ENCODE measurements at places on chromosomes 11 and 22.

DNA sequence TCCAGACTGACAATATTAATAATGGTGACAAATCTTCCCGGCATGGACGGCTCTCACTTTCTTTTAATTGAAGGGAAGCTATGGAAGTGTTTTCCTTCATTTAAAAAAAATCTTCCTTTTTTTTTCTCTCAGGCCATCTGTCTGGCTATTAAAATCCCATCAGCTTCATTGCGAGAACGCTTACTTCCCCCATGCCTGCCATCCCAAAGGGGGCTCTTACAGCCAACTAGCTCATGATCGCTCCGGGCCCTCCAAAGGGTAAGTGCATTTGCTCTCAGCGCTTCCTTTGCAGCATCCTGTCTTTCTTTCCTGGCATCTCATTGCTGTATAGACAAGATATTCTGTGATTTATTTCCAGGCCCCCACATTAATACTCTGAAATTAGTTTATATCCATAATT is 20.7 kb downstream of the CACNG2 start:
- DNase-seq = no peak

- no peak for DNase-seq
Observed at GRCh38 chr11:79393362-79394043, 47.3 kb downstream of the TENM4 start.

DNA sequence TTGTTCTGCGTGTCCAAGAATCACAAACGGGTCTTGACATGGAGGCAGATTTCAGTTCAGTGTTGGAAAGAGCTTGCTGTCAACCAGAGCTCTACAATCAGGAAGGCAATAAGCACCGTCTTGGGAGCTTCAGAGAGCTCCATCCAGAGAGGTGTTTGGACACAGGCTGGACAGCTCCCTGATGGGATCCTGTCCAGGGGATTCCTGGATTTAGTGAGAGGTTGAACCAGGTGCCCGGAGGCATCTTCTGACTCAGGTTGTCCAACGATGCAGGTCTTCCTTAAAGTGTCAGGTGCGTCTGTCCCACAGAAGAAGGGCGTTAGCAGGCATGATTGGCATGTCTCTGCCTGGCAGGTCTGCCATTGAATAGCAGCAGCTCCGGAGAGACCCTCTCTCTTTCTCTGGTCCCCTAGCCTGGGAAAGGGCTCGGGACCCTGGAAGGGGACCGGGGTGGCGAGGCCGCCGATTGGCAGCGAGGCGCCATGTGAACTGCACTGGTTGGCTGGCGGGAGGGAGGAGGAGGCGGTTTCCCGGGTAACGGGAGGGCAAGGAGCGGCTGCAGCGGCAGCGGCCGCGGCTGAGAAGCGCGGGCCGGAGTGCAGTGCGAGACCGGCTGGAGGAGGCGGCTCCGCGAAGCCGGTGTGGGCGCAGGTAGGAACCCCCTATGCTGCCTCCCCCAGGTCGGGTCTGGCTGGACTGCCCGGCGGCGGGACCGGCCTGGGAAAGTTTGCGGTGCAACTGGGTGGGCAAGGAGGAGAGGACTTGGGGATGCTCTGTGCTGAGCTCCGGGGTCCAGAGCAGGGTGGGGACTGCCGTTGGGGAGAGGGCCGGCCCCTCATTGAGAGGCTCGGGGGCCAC is 104.1 kb upstream of the E2F8 start:
- DNase-seq = peak; percentile 62

DNA sequence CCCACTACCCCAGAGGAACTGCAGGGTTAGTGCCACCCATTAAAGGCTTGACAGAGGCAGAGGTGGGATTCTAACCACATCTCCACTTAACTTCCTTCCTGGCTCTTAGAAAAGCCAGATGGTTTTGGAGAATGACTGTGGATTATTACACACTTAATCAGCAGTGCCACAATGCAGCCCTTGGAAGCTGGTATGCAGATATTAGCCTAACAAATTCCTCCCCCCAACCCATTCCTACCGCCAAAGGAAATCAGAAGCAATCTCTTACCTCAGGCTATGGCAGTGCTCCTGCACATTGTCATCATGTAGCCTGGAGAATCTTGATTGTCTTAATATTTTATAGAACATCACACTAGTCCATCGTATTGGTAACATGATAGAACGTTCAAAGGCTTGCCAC is 23.2 kb upstream of the NRGN start:
- DNase-seq = no peak

- no peak for DNase-seq
Observed at GRCh38 chr11:116833491-116833815, 3.7 kb downstream of the APOC3 start.

DNA sequence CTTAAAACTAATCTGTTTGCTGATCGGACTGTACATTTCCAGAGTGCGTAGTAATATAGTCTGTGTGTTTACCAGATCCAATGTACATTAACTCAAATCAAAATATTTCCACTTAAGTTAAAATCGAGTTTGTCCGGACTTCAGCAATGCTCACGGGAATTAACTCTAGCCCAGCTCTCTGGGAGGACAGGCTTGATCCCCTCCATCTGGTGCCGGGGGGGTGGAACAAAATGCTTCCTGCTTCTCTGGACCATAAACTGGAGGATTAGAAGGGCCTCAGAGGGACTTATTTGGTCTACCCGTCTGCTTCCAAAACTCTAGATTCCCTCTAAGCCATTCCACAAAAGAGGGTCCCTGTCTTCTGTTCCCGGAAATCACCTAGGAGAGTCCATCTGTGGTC is 511.2 kb downstream of the BUD13 start:
- no peak for DNase-seq

GRCh38 chr22:46060292-46061123 is 83.5 kb upstream of the WNT7B start:
- no peak for DNase-seq

- peak; percentile 78 for DNase-seq
Observed at GRCh38 chr11:62108017-62108750, 15.6 kb upstream of the INCENP start.

GRCh38 chr22:32699686-32700085 is 101.8 kb upstream of the TIMP3 start:
- no peak for DNase-seq

DNA sequence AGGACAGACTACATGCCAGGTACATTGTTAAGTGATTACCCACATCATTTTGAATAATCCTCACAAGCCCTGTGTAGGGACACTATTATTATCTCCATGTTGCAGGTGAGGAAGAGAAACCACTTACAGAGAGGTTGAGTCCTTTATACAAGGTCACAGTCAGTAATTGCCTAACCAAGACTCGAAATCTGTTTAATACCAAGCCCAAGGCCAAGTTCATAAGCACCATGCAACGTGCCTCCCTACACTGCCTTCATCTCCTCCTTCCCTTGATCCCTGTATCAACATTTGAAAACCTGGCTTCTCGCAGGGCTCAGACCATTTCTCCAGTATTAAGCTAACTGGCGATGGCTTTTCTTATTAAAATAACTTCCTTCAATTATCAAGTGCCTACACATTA is 41.7 kb upstream of the SEZ6L start:
- no peak for DNase-seq

DNA sequence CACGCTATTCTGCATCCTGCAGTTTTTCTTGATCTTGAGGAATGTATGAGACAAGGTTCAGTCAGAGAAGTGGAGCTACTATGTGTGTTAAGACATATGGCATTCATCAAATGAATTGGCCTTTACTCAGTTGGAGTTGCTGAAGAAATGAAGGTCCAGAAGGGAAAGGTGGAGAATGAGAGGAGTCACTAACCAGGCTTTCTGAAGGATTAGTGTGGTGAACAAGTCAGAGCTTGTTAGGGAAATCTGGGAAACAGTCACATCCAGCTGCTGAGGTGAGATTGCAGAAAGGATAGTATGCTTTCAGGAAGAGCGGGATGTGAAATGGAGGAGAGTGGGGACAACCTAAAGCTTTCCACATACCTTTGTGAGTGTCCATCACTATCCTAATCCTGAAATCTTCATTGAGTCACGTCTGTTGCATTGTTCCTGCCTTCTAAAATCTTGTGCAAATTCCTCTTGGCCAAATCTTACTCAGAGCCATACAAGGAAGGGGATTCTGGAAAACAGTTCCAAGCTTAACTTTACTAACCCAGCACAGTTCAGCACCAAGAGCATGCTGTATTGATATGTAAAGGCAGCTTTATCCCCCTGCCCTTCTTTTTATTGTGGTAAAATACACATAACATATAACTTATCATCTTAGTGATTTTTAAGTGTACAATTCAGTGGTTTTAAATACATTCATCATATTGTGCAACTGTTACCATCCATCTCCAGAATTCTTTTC is 11.4 kb upstream of the PITPNB start:
- DNase-seq = no peak

- no peak for DNase-seq
Observed at GRCh38 chr22:33867118-33867866, 53.0 kb downstream of the LARGE1 start.

DNA sequence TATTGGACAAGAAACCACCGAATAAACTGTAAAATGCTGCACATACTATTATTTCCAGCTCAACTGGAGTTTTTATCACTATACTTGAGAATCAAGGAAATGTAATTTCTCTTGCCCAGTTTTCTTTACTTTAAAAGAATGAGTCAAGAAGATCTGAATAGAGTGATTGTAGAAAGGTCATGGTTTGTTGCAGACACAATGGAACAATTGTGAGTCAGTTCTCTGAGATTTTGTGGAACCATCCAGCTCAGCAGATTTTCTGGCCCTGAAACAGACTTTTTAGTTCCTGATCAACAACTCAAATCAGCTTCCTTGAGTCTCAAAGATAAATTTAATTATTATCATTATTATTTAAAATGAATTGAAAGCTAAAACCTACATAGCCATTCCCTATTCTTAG is 1.3 kb downstream of the TCN1 start:
- DNase-seq = no peak

- DNase-seq = peak; percentile 83
Observed at GRCh38 chr11:61826930-61827570, 1.1 kb upstream of the FADS2 start.

DNA sequence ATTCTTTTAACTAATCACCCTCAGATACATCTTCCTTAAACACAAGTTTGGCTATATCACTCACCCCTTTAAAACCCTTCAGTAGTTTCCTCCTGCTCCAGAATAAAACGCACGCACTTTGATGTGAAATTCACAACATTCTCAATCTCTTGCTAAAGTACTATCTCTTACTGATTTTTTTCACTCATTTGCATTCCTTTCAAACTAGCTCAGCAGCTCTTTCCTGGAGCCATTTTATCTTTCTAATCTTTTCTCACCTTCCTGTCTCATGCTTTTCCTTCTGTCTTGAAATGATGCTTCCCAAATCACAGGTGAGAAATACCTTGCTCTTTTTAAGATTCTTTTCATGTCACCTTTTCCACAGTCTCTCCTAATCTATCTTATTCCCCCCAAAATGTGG is 1074.4 kb downstream of the DLG2 start:
- DNase-seq = no peak

DNA sequence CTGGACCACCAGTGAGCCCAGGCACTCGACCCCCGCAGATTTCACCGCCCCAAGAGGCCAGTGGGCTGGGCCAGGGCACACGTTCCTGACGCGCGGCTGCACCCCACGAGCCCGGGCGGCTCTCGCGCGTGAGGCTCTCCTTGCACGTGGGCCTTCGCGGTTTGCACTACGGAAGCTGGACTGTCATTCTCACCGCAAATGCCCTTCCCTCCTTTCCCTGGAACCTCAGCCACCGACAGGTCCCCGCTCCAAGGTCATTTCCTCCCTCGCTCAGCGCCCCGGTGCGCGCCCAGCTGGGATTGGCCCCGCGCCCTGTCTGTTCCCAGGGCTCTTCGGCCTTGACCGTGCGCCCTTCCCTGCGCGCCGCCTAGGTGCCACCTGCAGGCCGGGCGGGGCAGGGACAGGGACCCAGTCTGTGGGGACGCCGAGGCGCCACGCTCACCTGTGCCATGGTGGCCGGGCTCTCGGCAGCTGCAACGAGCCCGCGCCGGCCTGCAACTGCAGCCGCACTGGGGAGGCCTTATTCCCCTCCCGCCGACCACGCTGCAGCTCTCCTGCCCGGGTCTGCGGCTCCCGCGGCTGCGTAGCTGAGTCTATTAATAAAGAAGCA is 2.1 kb upstream of the CPT1A start:
- DNase-seq = peak; percentile 84

- DNase-seq = peak; percentile 37
Observed at GRCh38 chr11:46237248-46238077, 40.0 kb upstream of the CREB3L1 start.

- DNase-seq = no peak
Observed at GRCh38 chr22:43862074-43862881, at the start of gene SULT4A1. Gene SULT4A1 (minus strand): TSS chr22:43862513. CDS start chr22:43862382, 131 bp downstream.

DNA sequence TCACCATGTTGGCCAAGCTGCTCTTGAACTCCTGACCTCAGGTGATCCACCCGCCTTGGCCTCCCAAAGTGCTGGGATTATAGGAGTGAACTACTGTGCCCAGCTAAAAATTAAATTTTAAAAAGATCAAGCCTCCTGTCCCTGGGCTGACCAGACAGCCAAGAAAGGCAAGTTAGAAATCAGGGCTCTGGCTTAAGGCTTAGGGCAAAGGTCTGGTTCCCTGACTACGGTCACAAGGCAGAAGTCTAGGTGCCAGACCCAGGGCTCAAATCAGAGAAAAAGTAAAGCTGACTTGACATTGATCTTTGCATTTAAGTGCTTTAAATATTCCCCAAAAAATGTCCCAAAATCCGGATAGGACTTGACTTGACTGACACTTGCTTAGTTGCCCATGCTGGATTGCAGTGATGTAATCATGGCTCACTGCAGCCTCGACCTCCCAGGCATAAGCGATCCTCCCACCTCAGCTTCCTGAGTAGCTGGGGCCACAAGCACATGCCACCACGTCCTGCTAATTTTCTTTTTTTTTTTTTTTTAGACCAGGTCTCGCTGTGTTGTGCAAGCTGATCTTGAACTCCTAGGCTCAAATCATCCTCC is 17.3 kb upstream of the CRKL start:
- no peak for DNase-seq

GRCh38 chr11:112886434-112887370 is 74.5 kb upstream of the NCAM1 start:
- DNase-seq = no peak

GRCh38 chr11:22521226-22521625 is 104.4 kb downstream of the FANCF start:
- DNase-seq = peak; percentile 10

- DNase-seq = no peak
Observed at GRCh38 chr22:20869234-20869633, 10.4 kb downstream of the SNAP29 start.

DNA sequence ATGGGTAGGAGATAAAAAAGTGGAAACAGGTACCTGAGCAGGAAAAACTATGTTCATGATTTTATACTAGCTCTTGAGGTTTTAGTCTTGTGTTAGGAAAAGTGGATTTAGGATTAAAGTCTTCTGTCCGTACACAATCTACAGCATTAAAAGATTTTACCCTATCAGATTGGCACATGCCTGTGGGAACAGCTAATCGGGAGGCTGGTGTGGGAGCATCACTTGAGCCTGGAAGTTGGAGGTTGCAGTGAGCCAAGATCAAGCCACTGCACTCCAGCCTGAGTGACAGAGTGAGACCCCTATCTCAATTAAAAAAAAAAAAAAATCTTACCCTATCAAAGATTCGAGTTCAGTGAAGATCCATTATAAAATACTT is 12.2 kb upstream of the CRKL start:
- DNase-seq = no peak
